Astrocyte (in vitro differentiated cells and primary cell): ENCODE measurements at places on chromosomes 6 and 20. TPM values are rescaled to one million over a fixed set of nuclear protein-coding genes. Genes with fewer than 3 reads are reported as not detected.

The WFDC10B gene
- not detected in 2 replicates for total RNA-seq

The GSTA2 gene
- total RNA-seq: not detected in 2 replicates

The CFAP206 gene
- 0.60 and 0.79 TPM in 2 replicates for total RNA-seq

The TMC2 gene
- total RNA-seq: not detected in 2 replicates

The FAM83D gene
- total RNA-seq: 2.1 and 3.3 TPM in 2 replicates

The SLC44A4 gene
- total RNA-seq: 0.23 and 0.29 TPM in 2 replicates

The CRIP3 gene
- total RNA-seq: not detected in 2 replicates

The CCM2L gene
- 0.11 TPM in 1 of 2 replicates, not detected in the other for total RNA-seq

The CFB gene
- total RNA-seq: 1.0 and 1.4 TPM in 2 replicates

The TEAD3 gene
- 73.3 and 75.5 TPM in 2 replicates for total RNA-seq

The PLCB4 gene
- 38.9 and 58.2 TPM in 2 replicates for total RNA-seq

The TREM1 gene
- 0.20 and 0.58 TPM in 2 replicates for total RNA-seq

The AFG1L gene
- total RNA-seq: 6.4 and 7.9 TPM in 2 replicates

The CNR1 gene
- total RNA-seq: 0.84 and 1.00 TPM in 2 replicates

The CST1 gene
- total RNA-seq: not detected in 2 replicates

The ZNF391 gene
- 6.0 and 7.2 TPM in 2 replicates for total RNA-seq

The SMLR1 gene
- total RNA-seq: not detected in 2 replicates

The CHRNA4 gene
- 0.82 and 1.8 TPM in 2 replicates for total RNA-seq

The TINAG gene
- total RNA-seq: not detected in 2 replicates

The BTN1A1 gene
- not detected in 2 replicates for total RNA-seq

The GNAS gene
- total RNA-seq: 1,937 and 2,003 TPM in 2 replicates

The GRM1 gene
- total RNA-seq: 0.05 and 0.07 TPM in 2 replicates

The KCNK15 gene
- total RNA-seq: 0.14 and 0.17 TPM in 2 replicates

The RAB44 gene
- 0.14 and 0.16 TPM in 2 replicates for total RNA-seq

The TREM2 gene
- not detected in 2 replicates for total RNA-seq

The OLIG3 gene
- total RNA-seq: 0.14 TPM in 1 of 2 replicates, not detected in the other

The PACSIN1 gene
- total RNA-seq: 0.32 and 0.46 TPM in 2 replicates

The VSX1 gene
- not detected in 2 replicates for total RNA-seq

The ZSCAN16 gene
- 1.9 and 2.5 TPM in 2 replicates for total RNA-seq

The TTK gene
- total RNA-seq: 3.3 and 4.9 TPM in 2 replicates

The PKIB gene
- 64.1 and 74.6 TPM in 2 replicates for total RNA-seq

The DDX39B gene
- total RNA-seq: 284 and 294 TPM in 2 replicates

The PAK1IP1 gene
- 20.1 and 21.9 TPM in 2 replicates for total RNA-seq

The SLC26A8 gene
- total RNA-seq: not detected in 2 replicates

The SNPH gene
- 7.8 and 7.9 TPM in 2 replicates for total RNA-seq

The APOM gene
- 0.89 and 1.2 TPM in 2 replicates for total RNA-seq

The PNPLA1 gene
- total RNA-seq: not detected in 2 replicates

The CD24 gene
- total RNA-seq: 51.1 and 95.1 TPM in 2 replicates

The PPP1R16B gene
- 0.41 and 0.68 TPM in 2 replicates for total RNA-seq

The TCP11 gene
- total RNA-seq: not detected in 2 replicates

The ERVFRD-1 gene
- not detected in 2 replicates for total RNA-seq

The MMP24 gene
- 13.7 and 15.6 TPM in 2 replicates for total RNA-seq

The DEFB132 gene
- total RNA-seq: not detected in 2 replicates

The SMIM29 gene
- total RNA-seq: 11.1 and 13.9 TPM in 2 replicates

The AGER gene
- 7.5 and 9.9 TPM in 2 replicates for total RNA-seq
